A549 (cell line): ENCODE measurements at places on chromosomes 7 and 10. TPM values are rescaled to one million over a fixed set of nuclear protein-coding genes. Genes with fewer than 3 reads are reported as not detected.

DNA sequence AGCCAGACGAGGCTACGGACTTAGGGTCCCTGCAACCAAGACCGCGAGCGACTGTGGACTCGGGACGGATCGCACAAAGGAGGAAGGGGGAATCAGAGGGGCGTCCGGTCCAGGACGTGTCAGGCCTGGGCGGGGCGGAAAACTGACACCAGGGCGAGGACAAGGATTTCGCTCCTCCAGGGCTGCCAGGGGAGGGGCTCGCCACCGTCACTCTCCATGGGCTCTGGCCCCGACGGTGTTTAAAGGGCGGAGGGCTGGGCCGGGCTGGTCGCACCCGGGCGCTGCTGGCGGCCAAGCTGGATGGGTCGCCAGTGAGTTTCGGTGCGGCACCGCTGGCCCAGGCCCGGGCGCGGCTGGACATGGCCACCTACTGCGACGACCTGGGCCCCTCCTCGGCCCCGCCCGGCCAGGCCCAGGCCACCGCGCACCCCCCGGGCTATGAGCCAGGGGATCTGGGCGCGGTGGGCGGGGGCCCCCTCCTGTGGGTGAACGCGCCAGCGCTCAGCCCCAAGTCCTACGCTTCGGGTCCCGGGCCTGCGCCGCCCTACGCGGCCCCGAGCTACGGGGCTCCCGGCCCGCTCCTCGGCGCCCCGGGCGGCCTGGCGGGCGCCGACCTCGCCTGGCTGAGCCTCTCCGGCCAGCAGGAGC, at the start of gene FOXI2:
FOXI2 (plus strand) TSS at position 271 of the 648 bp plus-strand sequence; CDS start at position 360, 89 bp downstream.
- DNase-seq: no peak

DNA sequence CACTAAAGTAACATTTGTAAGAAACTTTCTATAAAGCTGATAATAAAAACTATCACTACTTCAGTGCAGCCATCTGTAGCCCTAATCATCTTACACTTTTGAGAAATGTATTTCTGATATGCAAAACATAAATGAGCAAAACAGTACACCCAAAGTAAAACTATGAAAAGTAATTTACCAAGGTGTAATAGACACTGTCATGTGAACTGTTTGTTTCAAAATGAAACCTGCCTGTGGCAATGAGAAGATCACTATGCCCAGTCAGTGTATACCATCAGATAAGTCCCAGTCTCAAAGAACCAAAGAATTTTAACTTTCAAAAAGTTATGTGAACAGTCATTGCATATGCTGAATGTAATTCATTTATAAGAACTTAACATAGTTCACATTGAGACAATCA, 398.1 kb downstream of the CDC14C start:
- DNase-seq: no peak

GRCh38 chr10:14770927-14771326, 3.8 kb downstream of the FAM107B start:
- no peak for DNase-seq

DNA sequence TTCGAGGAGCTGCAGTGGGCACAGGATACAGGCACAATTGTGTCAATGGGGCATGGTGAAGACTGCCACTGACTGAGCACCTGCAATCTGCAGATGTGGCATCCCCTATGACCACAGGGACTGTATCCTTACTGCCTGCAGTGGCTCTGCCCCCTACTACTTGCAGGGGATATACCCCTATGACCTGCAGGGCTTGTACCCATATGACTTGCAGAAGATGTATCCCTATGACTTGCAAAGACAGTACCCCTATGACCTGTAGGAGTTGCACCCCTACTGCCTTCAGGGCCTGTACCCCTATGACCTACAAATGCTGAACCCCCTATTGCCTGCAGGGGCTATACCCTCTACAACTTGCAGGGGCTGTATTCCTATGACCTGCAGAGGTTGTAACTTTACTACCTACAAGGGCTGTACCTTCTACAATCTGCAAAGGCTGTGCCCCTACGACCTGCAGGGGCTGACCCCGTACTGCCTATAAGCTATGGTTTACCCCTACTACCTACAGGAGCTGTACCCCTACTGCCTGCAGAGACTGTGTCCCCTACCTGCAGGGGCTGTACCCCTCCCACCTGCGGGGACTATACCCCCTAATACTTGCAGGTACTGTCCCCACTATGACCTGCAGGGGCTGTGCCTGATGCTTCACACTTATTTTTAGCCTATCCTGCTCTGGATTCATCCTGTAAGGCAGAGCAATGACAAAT, 65.9 kb upstream of the ADAM12 start:
- no peak for DNase-seq

GRCh38 chr7:143148651-143149050, 16.8 kb downstream of the PIP start:
- no peak for DNase-seq

DNA sequence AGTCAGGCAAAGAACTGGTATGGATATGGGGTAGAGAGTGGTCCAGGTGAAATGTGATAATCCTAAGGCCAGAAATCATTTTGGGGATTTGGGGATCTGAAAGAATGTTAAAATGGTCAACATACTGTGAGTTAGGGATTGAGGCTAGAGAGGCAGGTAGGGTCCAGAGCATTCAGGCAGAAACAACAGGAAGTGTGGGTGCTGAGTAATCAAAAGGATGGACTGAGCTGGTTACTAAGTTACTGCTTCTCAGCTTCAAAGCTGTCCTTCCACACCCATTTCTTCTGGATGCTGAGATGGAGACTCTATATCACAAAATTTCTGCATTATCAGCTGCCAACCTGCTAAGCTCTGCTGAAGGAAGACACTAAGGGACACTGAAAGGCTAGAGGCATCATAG, 30.6 kb upstream of the PRKCQ start:
- DNase-seq: no peak

- no peak for DNase-seq
Measured at GRCh38 chr7:40805361-40805760, 670.6 kb downstream of the SUGCT start.

DNA sequence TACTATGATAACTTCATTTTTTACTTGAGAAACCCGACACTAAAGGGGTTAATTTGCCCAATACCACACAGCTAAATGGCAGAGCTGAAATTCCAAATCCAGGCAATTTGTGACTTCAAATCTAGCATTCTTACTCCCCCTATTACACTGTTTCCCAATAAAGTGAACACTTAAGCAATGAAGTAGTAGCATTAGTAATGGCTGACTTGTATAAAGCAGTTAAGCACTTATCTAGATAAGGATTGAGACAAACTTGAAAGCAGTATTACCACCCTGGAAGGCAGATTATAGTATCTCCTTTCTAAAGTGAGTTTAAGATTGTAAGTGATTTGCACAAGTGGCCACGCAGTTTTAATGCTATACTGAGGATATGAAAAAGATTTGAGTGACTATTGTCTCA, 39.3 kb downstream of the WASL start:
- DNase-seq: no peak

Gene ACADSB
- 8.5 to 9.1 TPM (median 9.0 TPM) in 3 replicates for polyA plus RNA-seq

Gene NDUFA5
- polyA plus RNA-seq: 64.8 to 71.5 TPM (median 66.7 TPM) in 3 replicates

Gene HIF1AN
- 13.4 to 16.4 TPM (median 15.3 TPM) in 3 replicates for polyA plus RNA-seq
